ENCODE measurements at places on chromosomes 2 and 18.

DNA sequence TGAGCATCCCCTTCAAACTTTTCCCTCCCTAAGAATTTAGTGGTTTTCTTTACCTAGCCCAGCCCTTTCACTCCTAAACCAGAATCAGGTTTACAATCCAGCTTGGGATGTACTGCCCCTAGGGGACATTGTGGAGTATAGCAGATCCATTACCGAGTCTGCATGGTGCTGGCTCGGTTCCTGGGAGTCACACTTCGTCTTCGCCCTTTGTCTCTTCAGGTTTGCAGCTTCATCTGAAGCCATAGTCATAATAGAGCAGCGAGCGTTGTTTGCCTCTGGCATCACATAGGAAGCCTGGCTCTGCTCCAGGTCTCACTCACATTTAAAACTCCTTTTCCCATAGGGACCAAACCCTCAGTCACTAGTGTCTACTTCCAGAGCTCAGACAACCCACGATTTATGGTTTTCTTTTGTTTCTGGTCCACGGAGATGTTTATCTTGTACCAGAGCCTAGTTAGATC, 16.8 kb upstream of the LYPD6 start:
- peak; percentile 98 for DNase-seq

DNA sequence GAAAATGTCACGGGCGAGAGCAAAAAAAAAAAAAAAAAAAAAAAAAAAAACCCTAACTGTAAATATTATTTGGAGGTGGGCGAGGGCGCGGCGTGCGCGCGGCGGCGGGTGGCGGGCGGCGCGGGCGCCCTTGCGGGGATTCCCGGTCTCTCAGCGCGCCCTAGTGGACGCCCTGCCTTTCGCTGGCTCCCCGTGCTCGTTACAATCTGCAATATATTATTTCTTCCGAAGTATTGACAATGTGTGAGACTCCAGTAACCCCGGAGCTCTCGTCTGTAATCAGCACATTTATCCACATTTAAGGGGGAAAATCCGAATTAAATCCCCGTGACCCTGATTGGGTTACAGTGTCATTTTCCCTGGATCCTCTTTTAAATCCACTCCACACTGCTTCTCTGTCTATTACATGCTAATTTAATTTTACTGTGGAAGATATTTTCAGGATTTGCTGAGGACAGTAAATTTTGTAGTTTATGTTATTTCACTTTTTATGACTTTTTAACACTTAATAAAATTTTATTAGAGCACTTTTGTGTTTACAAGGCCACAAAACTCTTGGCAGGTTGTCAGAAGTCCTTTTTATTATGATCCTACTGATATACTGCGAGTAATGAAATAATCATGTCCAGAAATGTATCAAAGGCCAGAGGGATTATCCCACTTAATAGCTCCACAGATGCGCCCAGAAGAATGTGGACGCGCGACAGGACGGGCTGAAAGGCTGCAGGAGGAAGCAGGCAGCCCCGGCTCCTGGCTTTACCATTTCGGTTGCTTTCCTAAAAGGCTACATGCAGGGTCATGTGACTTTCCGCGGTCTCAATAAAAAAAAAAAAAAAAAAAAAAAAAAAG, 369.1 kb downstream of the MTX2 start:
- peak; percentile 68 for DNase-seq

DNA sequence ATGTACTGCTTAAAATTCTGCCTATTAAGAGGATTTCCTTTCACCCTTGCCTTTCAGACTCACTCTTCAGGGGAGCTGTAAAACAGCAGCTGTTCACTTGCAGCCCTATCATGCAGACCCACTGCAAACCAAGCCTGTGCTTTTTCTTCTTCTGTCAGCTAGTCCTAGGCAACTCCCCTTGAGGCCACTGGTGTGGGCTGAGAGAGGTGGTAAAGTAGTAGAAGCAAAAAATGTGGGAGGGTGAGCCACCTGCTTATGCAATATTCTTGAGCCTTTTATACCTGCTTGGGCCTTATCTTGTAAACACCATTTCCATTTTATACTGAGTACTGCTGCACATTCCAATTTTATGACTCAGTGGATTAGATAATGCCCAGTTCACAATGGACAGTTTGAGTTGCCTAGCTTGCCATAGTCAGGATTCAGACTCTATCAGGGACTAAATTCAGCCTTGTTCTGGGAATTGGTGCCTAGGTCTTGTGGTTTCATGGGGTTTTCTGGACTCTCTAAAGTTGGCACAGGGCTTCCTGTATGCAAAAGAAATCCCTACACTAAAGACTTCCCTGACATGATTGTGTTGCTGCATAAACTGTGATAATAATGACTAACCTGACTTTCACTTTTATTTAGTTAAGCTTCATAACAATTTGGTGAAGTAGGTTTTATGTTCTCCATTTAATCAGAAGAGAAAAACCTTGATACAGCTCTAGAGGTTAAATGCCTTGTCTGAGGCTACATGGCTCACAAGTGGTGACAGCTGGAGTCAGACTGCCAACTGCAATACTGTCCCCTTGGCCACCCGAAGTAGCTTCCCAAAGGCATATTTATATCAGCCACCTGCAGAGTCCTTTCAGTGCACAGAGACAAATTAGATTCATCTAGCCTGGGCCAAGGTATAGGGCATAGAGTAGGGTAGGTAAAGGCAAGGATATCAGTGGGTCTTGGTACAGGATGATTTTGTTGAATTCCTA, 47.4 kb upstream of the KDM3A start:
- no peak for DNase-seq

GRCh38 chr18:54240629-54241107, 16.2 kb upstream of the MBD2 start:
- no peak for DNase-seq

DNA sequence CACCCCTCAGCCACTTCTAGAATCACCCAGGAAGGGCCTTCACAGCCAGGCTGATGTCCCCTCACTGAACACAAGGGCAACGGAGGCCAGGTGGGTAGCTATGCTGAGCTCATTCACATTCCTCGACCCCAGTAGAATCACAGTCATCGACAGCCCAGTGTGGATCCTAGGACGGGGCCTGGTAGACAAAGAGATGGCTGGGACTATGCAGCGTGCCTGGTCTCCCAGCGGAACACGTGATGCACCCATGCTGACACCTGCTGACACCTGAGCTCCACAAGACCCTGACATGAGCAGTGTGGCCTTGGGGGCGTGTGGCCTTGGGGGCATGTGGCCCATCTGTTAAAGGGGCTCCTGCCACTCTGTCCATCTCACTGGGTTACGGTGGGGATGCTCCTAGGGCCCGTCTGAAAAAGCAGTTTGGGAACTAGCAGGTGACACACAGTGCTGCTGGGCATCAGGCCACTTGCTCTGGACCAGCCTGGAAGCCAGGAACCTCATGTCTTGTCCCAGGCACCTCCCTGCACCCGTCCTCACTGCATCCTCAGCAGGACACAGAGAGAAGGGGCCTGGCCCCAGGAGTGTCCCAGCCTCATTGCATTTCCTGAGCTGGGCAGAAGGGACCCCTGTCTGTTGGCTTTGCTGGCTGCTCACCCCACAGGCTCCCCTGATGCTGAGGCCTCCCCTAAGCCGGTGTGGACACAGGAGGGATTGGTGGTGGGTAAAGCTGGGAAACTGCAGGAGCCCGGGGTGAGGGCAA, 9.7 kb downstream of the ECEL1 start:
- no peak for DNase-seq

- DNase-seq = no peak
These were observed 135.3 kb downstream of the INSIG2 start for GRCh38 chr2:118223511-118223991.

DNA sequence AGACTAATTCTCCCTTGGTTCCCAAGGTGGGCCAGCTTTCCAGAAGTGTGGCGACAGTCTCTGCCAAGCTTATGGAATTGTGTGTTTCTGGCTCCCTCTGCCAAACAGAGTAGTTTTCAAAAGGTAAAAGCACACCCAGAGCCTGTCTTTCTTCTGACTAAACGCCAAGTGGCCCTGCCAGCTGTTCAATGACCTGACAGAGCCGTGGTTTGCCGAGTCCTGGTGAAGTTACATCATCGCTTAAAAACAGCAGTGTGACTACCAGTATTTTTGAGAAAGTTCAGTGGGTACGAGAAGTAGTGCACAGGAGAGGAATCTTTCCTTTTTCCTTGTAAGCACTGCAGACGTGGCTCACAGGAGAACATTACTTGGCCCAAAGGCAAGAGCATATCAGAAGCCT, 1.9 kb downstream of the PER2 start:
- DNase-seq = no peak

- DNase-seq = peak; percentile 45
These were observed 51.5 kb upstream of the DCC start for GRCh38 chr18:52288403-52289004.

- DNase-seq = peak; percentile 92
These were observed 43.9 kb downstream of the ST6GAL2 start for GRCh38 chr2:106841886-106842645.

DNA sequence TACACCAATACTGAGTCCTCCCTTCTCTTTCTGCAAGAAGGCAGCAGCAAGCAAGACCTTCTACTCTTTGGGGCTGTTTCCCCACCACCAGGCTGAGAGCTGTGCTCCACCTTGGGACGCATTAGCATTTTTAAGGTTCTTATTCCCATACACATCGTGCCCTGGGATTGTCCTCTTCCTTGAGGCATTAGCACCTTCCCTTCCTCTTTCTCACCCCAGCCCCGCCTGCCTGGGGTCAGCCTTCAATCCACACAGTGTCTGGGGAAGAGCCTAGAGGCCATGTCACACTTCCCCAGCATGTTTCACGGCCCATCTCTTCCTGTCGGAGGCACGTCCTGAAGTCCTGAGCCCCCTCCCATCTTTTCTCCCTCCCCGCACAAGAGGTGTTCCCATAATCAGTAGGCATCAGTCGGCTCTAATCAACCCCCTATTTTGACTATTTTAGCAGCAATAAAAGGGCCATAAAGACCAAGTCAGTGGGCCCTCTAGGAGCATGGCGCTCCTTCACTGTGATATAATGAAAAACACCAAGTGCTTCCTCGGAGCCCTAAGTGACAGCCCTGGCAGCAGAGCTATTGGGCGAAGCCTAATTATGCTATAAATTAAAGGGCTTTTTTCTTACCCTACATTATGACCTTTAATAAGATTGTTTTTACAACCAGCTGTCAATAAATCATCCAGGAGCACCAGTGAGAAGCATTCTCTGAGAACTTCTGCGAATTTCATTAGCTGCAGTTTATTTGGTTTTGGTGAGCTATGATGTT, 55.0 kb upstream of the PKDCC start:
- DNase-seq = no peak

DNA sequence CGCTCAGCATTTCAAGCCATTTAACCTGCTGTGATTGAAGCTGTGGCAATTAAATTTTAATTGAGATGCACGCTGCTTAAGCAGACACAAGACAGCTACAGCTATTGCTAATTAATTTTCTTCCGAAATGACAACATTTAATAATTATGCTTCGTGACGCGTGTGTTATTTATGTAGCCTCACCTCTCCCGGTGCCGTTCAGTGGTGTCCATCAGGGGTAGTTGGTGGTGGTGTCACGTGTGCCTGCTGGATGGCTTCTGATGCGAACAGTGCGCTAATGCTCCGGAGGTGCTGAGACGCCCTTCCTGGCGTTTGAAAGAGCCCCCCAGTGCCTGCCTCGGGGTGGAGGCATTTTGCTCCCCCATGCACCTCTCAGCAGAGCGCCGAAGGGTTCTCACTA, 39.5 kb downstream of the GLI2 start:
- no peak for DNase-seq

- DNase-seq = no peak
These were observed 2.0 kb downstream of the ZNF521 start for GRCh38 chr18:25349926-25350487.

GRCh38 chr2:181454686-181455450, 2.3 kb upstream of the ITGA4 start:
- no peak for DNase-seq

DNA sequence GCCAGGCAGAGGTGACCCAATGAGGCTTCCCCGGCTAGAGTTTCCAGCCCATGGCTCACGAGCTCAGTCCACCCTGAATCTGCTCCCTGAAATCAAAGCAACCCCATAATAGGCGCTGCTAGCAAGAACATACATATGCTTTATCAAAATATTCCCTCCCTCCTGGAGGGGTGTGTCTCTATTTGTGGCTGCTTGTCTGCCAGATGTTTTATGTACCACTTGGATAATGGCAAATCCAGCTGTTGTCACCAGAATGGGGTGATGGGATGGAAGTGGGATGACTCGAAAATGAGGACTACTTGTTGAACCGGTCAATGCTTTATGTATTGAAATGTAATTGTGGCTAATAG, 152.0 kb downstream of the GALNT14 start:
- DNase-seq = no peak

DNA sequence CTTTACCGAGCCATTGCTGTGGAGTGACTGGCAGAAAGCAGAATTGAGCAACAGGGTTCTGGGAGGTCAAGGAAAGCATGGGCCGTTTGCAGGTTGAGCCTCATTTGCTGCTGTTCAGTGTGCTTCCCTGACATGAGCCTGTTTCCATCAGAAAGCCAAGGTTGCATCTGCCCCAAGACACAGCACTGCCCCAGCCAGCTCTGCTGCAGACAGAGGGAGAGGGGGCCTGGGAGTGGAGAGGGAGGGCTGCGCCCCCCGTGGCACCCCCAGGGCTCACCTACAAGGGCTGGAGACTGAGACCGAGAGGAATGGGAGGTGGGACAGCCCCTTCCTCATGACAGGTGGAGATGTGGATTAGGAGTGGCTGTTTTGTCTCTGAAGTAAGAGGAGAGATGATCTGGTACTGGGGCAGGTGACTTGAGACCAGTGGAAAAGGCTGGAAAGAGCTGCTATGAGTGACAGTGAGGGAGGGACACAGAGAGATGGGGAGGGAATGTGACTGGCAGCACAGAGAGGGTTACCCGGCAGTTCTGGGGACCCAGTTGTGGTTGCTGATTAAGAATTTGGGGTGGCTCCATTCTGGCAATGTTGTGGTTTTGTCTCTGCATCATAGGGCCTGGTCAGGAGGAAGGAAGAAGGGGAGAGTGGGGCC, 218.0 kb downstream of the DYSF start:
- DNase-seq = no peak

GRCh38 chr2:225171350-225171749, 129.1 kb upstream of the DOCK10 start:
- no peak for DNase-seq

GRCh38 chr2:231007286-231008098, 11.6 kb downstream of the SPATA3 start:
- no peak for DNase-seq

DNA sequence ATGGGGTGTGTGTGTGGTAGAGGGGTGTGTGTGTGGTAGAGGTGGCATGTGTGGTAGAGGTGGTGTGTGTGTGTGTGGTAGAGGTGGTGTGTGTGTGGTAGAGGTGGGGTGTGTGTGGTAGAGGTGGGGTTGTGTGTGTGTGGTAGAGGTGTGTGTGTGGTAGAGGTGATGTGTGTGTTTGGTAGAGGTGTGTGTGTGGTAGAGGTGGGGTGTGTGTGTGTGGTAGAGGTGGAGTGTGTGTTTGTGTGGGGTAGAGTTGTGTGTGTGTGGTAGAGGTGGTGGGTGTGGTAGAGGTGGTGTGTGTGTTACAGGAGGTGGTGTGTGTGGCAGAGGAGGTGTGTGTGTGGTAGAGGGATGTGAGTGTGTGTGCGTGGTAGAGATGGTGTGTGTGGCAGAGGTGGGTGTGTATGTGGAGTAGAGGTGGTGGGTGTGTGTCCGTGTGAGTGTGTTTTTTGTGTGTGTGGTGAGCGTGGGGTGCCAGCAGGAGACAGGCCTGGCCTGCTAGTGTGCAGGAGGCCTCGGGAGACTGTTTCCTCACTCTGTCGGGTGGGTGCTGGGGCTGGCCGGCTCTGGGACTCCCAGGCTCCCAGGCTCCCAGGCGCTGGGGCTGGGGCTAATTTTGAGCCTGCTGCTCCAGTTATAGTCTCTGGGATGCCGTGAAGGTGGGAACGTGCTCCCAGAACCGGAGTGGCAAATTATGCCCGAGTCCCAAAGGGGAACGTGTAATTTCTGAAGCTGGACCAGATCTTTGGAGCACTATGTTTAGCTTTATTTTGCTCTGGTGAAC, 165.2 kb downstream of the DYSF start:
- DNase-seq = no peak

Measured in NCI-H1105 treated with DMSO at 0.1 percent for 48 hours (cell line).